ENCODE measurements at places on chromosomes 3 and 15.

GRCh38 chr15:49458145-49458544, 35.1 kb downstream of the FGF7 start:
- DNase-seq = no peak

DNA sequence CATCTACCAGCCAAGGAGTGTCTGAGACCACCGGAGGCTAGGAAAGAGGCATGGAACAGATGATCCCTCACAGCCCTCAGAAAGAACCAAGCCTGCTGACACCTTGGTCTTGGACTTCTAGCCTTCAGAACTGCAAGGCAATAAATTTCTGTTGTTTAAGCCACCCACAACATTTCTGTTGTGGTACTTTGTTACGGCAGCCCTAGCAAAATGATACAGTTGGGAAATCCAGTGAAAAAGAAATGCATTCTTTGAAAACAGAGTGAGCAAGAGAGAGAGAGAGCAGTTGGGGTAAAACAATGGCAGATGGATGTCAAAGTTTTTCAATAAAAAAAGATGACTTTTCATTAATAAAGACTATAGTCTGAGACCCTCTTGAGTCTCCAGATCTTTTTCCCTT, 219.4 kb downstream of the NFKBIZ start:
- no peak for DNase-seq

DNA sequence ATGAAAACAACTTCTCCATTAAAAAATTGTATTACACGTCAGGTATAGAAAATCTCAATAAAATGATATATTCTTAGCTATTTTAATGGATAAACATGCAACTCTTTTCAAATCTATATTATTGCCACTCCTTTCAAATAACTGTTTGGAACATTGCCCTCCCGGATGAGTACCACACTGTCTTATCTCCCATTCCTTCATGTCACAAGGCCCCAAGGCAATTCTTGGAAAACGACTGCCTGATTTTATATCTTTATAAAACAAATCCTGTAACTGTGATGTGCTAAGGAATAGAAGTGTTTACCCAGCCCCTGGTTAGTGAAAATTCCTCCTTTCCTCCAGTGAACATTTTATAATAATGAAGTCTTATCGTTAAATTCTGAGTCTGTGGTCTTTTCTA, 6.2 kb upstream of the ZNF619 start:
- no peak for DNase-seq

DNA sequence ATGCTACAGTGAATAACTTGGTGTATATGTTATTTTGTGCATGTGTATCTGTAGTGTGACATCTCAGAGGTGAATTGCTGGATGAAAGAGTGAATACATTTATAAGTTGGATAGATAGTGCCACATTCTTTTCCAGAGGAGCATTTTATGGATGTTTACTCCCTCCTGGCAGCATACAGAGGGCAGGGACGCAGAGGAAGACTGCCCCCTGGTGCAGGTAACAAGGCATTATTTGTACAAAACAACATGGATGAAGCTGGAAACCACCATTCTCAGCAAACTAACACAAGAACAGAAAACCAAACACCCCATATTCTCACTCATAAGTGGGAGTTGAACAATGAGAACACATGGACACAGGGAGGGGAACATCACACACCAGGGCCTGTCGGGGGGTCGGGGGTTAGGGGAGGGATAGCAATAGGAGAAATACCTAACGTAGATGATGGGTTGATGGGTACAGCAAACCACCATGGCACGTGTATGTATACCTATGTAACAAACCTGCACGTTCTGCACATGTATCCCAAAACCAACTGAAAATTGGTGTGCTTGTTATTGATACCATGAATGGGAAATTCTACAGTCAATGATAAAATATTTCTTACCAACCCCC, 57.9 kb upstream of the CTXND1 start:
- DNase-seq = no peak

GRCh38 chr3:51966016-51966415, 1.2 kb downstream of the PCBP4 start:
- DNase-seq = no peak

GRCh38 chr3:127484601-127485388, 105.7 kb downstream of the TPRA1 start:
- DNase-seq = no peak

- no peak for DNase-seq
Observed at GRCh38 chr3:186997473-186997939, 67.2 kb downstream of the ST6GAL1 start.

DNA sequence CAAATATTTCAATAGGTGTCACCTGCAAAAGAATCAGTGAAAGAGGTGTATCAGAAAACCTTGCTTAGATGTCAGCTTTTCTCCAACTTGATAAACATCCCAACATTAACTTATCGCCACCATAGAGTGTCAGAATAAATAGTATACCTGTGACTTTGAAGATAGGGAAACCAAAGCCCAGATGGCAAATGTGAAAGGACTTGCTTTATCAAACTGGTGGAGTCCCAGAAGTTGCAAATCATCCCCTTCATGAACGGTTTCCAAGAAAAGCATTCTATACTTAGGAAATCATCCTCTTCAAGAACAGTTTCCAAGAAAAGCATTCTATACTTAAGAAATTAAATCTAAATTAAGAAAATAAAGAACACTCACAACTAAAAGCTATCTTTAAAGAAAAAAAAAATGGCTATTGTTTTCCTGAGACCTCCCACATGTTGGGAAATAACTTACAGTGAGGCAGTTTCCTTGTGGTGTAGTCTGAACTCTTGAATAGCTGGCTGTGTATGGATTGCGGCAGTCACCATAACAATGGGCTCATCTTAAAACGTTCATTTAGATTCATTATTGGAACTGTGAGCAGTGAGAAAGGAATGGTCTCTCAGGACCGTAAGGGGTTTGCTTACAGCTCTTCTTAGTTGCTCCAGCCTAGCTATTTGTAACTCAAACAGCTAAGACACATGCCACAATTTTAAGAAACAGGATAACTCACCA, 56.5 kb downstream of the GHSR start:
- no peak for DNase-seq

DNA sequence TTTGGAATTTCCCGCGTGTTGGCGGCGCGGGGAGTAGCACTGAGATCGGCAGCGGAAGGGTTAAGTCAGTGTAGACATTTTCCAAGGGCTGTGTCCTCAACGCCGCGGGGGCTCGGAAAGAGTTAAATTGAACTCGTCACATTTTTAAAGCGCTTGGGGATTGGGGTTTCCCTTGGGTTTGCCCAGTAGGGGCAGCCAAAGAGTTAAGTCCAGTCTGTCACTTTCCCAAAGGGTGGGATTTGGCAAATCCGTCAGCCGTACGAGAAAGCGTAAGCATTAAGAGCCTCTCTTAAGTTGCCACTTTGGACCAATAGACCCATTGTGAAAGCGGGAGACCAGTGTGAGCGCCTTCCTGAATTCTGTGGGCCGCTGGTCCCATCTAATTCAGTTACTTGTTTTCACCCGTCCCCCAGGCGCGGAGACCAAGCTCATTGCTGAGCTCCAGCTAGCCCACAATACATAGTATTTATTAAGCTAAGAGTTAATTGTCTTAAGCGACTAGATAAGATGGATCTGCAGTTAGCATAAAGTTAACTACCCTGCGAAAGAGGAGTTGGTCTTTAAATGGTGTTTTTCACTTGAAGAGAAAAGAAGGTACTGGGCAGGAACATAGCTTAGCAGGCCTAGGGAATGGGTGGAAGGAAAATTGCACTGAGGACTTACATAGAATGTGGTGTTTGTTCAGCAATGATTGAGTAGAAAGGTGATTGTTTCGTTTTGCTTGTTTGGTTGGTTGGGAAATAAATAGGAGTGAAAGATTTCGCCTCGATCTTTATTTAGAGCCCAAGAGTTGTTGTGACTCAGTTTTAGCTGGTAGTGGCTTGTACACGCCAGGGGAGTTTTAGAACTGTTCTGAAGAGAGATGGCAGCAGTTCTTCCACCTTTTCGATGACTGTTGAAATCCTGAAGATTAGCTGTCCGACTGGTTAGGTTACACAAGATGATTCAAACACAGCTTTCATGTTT, 932 bp downstream of the ARL8B start:
- peak; percentile 0 for DNase-seq

DNA sequence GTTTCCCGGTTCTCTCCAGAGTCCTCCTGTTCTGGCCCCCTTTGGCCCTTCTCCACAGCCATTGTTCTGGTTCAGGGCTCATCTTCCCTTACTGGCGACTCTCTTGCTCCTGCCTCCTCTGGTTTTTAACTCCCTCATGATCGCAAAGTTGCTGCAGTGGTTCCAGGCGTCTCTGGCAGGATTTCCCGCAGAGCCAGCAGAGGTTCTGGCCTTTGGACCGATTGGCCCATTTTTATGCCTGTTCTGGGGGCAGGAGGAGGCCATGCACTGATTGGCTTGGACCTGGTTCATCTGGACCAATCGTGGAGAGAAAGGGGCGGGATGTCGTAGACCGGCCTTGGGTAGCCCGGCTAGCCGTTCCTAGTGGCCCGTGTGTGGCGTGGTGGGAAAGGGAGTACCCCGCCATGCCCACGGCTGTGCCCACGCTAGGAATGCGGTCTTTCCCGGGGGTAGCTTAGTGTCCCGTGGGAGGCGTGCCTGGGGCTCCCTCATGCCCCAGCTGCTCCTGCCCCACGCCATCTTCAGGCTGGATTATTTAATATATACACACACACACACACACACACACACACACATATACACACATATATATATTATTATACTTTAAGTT, 113.4 kb downstream of the FBLN2 start:
- no peak for DNase-seq

DNA sequence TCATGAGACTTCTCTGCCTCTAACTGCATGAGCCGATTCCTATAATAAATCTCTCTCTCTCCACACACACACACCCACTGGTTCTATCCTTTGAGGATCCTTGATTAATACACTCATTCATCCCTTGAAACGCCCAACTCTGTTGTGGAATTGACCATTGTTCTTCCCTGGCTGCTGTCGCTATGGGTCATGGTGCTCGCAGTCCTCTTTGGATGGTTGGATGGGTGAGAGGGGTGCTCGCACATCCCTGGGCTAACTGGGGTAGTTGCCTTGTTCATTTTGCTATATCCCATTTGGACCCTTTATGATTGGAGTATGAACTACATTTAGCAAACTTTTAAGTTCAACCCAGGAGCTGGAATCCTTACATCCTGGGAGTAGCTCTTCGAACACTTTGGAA, 33.9 kb upstream of the MYZAP start:
- DNase-seq = no peak

GRCh38 chr3:142706321-142707127, 17.3 kb upstream of the TRPC1 start:
- no peak for DNase-seq

GRCh38 chr3:117631781-117632180, 922.2 kb downstream of the TUSC7 start:
- DNase-seq = no peak

- no peak for DNase-seq
Observed at GRCh38 chr3:53242155-53242554, 13.7 kb downstream of the TKT start.

GRCh38 chr3:94303897-94304296, 241.0 kb downstream of the NSUN3 start:
- no peak for DNase-seq

- DNase-seq = no peak
Observed at GRCh38 chr3:120908030-120908794, at the start of gene STXBP5L. TSS of gene STXBP5L (plus strand) at chr3:120908205. CDS start at chr3:120909579, 1,374 bp downstream.

GRCh38 chr3:69558912-69559311, 173.0 kb upstream of the FRMD4B start:
- DNase-seq = no peak

DNA sequence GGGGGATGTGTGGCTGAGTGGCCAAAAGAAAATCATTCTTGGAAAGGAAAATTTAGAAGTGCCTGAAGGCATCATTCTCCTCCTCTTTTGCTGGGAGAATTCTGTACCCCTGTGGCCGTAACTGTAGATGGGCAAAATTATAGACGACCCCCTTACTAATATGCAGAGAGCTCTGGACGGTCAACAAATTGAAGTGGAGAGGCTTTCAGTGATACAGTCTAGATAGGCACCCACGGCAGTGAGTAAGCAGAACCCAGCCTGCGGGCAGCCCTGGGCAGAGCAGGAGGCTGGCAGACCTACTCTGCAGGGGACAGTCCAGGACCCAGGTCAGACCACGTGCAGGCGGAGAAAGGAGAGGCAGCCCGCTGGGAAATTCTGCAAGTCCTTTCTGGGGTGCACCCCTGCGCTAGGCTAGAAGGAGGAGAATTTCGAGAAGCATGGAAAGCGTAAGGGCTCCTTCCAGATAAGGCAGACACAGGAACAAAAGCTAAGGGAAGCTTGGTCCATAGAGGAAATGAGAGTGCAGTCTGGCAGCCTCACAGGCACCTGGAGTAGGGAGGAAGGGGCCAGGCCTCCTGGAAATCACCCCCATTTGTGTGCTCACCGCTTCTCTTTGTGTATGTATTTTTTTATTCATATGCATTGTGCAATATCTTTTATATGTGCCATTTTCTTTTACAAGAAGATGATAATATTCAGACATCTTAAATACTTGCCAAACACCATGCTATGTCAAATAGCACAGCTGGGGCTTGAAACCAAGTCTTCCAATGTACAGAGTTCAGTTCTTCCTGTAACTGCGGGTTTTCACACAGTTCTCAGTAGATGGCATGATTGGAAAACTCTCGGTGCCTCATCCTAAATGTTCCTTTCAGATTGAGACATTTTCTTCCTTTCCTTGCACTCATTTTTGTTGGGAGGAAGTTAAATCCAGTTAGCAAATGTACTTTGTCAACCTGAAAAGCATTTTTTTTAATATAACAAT, 40.2 kb downstream of the LRRK1 start:
- no peak for DNase-seq

DNA sequence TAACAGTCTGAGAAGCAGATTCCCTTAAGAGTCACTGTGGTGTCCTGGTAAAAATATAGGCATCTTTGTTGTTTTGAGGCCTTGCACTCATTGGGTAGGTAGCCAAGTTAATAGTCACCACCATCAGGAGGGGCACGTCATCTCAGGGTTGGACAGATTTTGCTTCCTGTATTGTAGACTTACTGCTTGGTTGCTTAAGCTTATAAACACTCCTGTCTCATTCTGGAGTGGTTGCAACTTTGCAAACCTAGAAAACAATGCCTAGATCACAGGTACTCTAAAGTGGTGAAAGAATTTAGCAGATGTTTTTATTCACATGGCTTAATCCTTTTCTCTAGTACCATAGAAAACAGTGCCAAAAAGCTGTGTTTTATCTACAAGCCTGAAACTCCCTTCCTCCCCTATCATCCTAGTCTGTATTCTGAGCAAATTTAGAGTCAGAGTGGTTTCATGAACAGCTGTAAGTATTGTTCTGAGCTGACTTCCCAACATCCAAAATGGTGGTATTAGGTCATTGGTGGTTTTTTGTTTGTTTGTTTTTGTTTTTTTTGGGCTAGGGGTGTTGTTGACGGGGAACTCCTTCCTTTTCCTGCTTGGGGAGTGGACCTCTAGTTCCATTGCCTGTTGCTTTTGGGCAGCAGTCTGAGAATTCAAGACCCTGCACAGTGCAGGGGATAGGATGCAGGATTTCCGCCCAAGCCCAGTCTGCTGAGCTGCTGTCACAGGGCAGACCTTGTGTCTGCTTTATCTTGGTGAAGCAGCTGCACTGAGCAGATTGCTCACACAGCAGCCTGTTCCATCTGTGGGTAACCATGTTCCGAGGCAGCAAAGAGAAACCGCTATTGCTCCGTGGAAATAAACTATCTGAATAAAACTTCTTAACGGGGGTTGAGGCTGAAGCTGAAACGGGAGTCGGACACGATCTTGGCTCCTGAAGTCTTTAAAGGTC, 202.0 kb downstream of the AKAP13 start:
- peak; percentile 36 for DNase-seq

- DNase-seq = no peak
Observed at GRCh38 chr3:128854475-128854874, 24.9 kb upstream of the ACAD9 start.
